ENCODE measurements at places on chromosomes 2 and 18.

- DNase-seq: no peak
Observed at GRCh38 chr2:6791682-6792081, 74.0 kb downstream of the CMPK2 start.

GRCh38 chr2:64643838-64644457 is 9.8 kb downstream of the SERTAD2 start:
- no peak for DNase-seq

GRCh38 chr2:145609951-145610350 is 1090.0 kb upstream of the ZEB2 start:
- no peak for DNase-seq

GRCh38 chr18:7147399-7147798 is 29.8 kb upstream of the LAMA1 start:
- no peak for DNase-seq

GRCh38 chr2:226423498-226423960 is 376.1 kb downstream of the IRS1 start:
- no peak for DNase-seq

DNA sequence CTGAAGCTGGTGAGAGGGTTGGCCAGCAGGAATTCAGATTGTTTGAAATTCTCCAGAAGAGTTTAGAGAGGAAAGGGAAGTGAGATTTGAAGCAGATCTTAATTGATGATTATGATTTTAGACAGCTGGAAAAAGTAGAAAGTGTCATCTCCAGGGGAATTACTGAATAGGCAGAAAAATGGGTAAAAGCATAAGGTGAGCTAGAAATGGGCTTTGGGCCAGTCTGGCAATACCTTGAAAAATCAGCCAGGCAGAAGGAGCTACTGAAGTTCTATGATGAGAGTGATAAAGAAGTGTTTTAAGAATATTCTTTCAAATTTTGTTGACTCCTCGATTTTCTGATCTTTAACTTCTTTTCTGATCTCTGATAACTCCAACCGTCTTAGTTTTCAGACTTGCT is 172.9 kb upstream of the CCDC150 start:
- DNase-seq: no peak

DNA sequence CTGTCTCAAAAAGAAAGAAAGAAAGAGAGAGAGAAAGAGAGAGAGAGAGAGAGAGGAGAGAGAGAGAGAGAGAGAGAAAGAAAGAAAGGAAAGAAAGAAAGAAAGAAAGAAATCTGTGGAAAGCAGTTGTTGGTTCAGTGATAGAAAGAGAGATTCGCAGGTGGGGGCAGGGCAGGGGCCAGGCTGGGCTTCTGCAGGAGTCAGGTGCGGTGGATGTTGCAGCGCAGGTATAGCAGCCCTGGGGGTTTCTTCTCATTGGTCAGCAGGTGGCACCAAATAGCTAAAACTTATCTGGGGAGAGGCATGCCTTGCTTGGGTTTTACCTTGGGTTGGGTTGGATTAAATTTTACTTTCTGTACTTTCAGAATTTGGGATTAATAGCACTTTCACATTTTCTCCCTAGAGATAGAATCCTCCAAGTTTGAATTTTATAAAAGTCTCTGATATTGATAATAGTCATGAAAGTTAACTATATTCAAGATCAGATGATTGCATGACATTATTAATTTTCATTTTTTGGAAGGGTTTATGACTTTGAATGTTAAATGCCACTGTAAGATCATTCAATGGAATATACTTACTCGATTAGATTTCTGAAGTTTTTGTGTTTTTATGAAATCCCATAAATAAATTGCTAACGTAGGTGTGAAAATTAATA is 66.6 kb downstream of the SPTBN1 start:
- DNase-seq: no peak

DNA sequence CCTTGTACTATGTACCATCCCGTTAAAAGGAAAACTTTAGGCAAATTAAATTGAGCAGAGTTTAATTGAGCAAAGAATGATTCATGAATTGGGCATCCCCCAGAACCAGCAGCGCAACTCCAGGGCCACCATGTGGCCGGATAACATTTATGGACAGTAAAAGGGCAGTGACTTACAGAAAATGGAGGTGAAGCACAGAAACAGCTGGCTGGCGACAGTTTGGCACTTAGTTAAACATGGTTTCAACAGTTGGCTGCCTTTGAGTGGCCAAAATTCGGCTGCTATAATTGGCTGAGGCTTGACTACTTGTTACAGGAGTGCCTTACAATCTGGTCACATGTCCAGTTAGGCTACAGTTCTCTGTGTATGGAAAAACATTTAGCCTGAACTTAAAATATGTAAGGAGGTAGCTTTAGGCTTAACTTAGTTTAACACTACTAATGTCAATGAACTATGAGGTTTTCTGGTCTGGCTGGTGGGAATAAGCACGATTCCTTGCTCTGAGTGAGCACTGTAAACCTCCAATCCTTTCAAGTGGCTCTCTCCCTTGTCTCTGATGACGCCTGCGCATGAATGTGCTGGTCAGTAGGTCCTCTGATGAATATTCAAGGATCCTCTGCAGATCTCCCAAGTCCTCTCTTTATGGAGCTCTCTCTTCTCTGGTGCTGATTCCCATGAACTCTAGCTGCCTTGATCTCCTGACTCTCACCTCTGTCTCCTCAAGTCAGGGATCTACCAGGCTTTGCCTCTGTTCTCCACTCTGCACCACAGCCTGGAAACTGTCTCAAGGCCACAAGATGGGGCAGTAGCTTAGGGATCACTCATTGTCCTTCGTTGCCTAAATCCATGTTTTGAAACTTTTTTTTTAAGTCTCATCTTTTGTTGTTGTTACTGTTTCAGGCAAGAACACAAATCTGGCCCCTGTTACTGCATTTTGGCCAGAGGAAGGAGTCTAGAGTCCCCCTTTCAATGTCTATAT is 24.4 kb upstream of the RAB31 start:
- no peak for DNase-seq

DNA sequence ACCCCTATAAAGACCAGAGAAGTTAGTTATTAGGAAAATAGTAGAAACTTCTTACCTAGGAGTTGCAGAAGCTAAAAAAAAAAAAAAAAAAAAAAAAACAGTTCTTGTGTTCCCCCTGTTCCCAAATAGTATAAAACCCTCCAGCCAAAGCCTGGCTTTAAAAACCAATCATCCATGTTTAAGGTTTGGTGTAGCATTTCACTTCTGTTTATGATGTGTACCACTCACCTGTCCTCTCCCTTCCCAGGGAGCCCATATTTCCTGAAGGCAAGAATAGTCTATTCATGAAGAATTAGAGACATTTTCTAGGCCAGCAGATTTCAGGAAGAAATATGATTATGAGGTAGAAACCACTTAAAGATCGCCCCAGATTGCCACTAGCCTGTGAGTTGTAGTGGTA is 273.6 kb downstream of the SETBP1 start:
- no peak for DNase-seq

DNA sequence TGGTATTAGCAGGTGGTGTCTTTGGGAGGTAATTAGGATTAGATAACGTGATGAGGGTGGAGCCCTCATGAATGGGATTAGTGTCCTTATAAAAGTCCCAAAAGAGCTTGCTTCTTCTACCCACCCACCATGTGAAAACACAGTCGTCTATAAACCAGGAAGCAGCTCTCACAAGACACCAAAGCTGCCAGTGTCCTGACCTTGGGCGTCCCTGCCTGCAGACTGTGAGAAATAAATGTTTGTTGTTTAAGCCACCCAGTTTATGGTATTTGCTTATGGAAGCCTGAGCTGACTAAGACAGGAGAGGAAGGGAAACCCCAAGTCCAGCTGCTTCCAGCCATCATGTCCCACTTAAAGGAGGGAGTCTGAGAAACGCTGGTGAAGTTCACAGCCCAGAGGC is 13.6 kb downstream of the ADI1 start:
- DNase-seq: no peak

DNA sequence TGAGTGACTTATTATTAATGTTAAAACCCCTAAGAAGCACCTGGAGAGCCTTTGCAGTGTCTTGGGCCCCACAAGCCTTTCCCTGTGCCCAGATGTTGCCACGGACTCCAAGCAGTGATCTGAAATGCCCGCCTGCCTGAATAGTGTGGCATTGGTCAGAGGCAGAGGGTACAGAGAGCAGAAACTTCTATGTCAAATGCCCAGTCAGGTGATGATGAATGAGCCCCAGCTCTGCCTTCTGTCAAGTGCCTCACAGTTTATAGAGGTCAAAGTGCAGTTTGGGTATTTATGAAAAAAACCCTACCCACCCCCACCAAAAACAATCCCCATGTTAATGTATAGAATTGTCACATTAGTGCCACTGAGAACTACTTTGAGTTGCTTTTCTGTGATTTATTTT is 170.0 kb upstream of the SIX3 start:
- DNase-seq: no peak

GRCh38 chr2:128535953-128536352 is 217.3 kb upstream of the HS6ST1 start:
- no peak for DNase-seq

- no peak for DNase-seq
Observed at GRCh38 chr18:57444301-57444759, 9.2 kb downstream of the ONECUT2 start.

GRCh38 chr2:187157046-187157445 is 291.0 kb downstream of the CALCRL start:
- no peak for DNase-seq

DNA sequence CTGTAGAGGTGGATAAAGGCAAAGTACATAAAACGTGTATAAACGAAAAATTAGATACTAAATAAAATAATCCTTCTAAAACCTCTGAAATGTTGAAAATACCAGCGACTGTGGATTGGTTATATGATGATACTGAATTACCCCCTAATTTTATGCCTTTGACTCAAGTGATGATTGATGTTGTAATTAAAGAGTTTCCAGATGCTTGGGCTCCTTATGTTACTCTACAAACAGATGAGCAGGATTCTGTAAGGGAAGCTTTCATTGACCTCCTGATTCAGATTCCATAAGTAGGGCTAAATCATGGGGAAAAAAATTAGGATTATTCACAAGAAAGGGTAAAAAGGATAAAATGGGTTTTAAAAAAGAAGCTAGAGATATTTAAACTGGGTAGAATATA is 418.2 kb upstream of the SLC39A10 start:
- DNase-seq: no peak

- DNase-seq: no peak
Observed at GRCh38 chr2:66824926-66825325, 390.0 kb downstream of the MEIS1 start.

- no peak for DNase-seq
Observed at GRCh38 chr2:127324635-127325034, 30.7 kb upstream of the ERCC3 start.

DNA sequence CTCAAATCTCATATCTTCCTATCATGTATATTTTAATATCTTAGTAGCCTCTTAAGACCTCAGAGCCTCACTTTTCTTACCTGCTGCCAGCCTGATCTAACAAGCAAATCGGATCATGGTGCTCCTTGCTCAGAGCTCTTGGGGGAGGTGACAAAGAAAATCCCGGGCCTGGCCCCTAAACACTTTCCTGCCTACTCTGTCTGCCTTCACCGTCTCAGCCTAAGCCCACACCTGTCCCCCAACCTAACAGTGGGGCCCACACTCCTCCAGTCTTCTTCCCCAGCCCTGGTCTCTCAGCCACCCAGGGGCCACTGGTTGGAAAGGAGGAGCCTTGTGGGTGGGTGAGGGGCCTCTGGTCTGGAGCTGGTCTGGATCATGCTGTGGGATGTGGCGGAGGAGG is 207.3 kb downstream of the HAUS1 start:
- no peak for DNase-seq

DNA sequence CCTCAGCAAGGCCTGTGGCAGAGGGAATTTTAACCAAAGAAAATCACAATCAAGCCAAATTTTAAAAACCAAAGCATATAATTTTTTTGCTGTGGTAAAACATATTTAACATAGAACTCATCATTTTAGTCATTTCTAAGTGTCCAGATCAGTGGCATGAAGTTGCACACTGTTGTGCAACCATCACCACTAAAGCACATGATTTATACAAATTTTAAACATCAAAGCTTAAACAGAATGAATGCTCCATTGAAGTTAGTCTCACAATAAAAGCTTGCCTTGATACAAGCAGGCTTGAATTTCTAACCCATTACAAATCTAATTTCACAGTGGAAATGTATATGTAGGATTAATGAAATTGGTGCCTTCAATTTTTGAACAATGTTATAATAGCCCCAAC is 31.2 kb downstream of the FTCDNL1 start:
- DNase-seq: no peak

DNA sequence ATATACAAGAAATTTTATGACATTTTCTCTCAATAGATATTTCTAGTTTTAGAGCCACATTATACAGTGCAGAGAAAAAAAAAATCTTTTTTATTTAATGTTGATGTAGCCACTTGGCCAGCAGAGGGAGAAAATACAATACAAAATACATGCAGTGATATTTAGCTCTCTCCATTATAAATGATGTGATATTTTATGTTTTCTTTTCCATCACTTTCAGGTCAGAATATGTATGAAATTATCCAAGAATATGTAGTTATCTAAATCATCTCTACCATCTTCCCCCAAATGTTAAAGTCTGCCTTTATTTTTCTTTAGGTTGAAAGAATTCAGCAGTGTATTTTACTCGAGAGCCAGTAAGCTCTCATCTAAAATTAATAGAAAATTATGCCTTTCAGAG is 533.6 kb upstream of the FSHR start:
- DNase-seq: no peak

- DNase-seq: no peak
Observed at GRCh38 chr2:68287580-68288441, 31.9 kb downstream of the CNRIP1 start.

- DNase-seq: no peak
Observed at GRCh38 chr18:49961271-49961670, 147.9 kb upstream of the ACAA2 start.

DNA sequence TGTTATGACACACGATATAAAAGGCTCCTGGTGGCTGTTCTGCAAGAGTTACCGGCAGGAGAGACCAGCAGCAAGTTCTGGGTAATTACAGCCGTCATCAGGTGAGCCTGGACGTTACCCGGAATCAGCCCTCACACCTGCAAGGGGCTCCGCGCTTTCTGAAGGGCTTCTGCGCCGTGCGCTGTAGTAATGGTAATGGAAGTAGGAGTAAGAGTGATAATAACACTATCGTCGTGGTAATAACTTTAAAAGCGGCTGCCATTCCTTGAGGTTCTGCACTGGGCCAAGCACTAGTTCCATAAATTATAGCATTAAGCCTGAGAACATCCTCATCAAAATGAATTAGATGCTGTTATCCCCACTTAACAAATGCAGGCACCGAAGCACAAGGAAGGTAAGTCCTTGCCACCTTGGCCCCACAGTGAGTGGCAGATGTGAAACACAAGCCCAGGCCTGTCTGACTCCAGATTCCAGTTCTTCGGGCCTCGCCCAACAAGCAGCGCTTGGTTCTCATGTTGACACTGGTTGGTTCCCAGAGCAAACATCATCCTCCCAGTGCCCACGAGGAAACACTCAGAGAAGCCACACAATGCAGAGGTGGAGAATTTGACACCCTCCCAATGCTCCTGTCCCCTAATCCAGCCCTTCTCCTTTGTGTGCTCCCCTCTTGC is 205.2 kb downstream of the EIPR1 start:
- DNase-seq: no peak

- no peak for DNase-seq
Observed at GRCh38 chr2:66442516-66443185, 7.7 kb downstream of the MEIS1 start.

DNA sequence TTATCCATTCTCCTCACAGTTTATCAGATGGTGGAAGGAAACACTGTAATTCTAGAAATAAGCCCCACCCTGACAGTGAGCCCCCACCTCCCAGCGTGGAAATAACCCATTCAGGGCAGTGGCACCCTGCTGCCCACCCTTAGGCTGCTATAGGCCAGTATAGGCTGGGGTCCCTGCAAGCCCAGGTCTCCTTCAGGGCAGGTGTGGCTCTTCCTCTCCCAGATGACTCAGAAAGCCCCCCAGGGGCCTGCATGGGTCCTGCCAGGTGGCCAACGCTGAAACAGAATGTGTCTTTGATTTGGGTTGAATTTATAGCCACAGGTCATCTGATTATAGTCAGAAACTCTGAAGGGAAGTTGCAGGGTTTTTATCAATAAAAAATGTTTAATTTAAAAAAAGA is 136.4 kb downstream of the SH3RF3 start:
- DNase-seq: no peak
